8988T (cell line): ENCODE measurements at places on chromosomes 11 and 22.
A peak's percentile ranks its signal among the peaks of the same experiment; 100 is the strongest.

DNA sequence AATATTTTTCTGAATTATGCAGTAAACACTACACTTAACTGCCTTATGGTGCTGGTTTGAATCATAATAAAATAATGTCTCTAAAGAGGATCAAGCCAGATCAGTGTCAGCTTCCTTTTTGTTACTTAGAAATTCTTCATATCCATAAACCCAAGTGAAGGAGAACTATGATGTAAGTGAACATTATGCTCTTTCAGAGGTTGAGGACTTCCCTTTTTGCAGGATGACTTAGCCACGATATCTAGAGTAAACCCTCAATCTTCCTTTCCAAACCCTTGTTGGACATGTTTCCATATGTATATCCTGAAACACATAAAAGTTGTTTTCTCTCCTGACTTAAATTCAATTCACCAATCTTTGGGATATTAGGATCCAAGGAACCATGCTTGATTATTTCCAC, 19.1 kb downstream of the OR8D1 start:
- no peak for DNase-seq

GRCh38 chr22:35746946-35747703, 29.5 kb downstream of the APOL5 start:
- DNase-seq, result no peak

DNA sequence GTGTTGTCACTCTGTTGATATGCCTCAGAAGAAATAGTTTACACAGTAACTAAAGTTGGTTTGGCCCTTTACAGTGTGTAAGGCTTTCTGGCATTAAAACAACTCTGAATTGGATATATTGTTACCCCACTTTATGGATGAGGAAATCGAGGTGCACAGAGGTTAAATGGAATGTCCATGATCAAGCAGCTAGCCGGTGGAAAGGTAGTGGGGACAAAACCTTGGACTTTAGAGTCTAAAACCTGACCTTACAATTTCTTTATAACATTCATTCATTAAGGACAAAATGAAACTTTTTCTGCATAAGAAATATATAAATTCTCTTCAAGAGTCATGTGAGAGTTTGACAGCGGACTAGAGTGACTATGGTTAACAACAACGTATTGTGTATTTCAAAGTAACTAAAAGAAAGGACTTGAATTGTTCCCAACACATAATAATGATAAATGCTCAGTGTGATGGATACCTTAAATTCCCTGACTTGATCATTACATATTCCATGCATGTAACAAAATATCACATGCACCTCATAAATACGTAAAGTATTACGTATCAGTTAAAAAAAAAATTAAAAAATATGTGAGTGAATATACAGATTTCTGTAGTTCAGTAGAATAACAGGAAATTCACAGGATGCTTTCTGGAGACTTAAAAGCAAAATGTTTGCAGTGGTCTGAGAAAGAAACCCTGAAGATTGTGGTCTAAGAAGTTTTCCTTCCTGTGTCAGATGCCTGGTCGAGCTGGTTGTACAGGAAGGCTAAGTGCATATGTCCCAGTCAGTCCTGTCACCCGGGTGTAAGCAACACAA, 51.0 kb downstream of the TEAD1 start:
- no peak for DNase-seq

DNA sequence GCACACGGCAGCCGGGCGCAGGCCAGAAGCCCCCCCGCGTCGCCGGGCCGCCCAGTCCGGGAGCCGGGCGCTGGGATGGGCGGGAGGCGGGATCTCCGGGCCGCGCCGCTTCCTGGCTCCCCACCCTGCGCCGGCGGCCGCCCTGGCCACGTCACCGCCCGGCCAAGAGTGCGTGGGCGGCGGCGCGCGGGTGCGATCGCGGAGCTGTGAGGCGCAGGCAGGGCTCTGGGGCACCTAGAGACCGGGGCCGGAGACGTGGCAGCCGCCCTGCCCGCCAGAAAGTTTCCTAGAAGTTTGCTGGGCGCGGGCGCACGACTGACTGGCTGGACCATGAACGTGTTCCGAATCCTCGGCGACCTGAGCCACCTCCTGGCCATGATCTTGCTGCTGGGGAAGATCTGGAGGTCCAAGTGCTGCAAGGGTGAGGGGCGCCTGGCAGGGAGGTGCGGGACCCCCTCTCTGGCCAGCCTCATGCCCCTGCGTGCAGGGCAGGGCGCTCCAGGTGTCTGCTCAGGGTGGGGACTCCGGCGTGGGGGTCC, at the start of gene KDELR3:
Gene KDELR3 (plus strand): TSS at position 193 of the 539 bp plus-strand sequence. CDS start 138 bp downstream, at position 331.
- DNase-seq, result peak; percentile 79

DNA sequence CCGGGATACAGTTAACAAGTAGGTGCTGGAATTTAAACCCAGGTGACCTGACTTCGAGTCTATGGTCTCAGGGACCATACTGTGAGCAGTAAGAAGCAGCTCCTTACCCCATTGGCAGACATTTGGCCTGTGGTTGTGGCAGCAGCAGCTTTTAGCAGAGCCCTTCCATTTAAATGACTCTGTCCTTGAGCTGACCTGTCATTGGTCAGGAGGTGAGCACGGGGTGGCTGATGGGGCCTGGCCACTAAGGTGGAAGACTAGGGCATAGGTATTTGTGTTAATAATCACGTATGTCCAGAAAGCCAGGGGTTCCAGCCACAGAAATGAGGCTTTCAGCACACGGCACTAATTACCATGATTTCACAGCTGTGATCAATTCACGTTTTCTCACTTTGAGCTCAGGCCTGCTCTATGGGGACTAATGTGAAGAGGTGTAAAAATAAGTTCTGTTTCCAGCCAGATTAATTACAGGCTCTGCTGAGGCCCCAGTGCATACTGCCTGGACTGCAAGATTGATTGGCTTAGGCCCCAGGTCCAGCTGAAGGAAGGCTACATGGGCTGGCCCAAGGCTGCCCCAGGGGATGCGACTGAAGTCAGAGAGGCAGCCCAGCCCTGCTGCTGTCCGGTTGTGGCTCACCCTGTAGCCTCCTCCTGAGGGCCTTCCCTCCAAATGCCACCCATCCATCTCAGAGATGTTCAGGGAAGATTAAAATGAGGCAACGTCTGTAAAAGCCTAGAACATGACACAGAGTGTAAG, 76.0 kb downstream of the FDX1 start:
- no peak for DNase-seq

- DNase-seq, result no peak
Measured at GRCh38 chr11:60347084-60347797, 20.2 kb downstream of the MS4A6E start.

DNA sequence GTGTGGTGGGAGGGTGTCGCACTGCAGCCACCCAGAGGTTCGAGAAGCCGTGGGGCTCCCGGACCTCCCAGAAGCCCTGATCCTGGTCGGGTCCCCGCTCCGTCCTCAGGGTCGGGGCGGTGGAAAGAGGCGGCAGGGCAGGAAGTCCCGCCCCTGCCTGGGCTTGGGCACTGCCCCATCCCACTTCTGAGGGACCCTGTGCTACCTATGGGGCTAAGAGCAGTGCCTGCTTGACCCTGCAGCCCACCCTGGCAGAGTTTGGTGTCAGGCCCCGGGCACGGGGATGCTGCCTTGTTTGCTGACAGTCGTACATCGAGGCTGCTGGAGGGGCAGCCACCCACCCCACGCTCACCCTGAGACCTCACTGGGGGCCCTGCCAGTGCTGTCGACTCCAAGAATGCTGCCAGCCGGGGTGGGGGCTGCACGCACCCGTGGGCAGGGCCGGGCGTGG, 19.4 kb downstream of the RNH1 start:
- peak; percentile 42 for DNase-seq

DNA sequence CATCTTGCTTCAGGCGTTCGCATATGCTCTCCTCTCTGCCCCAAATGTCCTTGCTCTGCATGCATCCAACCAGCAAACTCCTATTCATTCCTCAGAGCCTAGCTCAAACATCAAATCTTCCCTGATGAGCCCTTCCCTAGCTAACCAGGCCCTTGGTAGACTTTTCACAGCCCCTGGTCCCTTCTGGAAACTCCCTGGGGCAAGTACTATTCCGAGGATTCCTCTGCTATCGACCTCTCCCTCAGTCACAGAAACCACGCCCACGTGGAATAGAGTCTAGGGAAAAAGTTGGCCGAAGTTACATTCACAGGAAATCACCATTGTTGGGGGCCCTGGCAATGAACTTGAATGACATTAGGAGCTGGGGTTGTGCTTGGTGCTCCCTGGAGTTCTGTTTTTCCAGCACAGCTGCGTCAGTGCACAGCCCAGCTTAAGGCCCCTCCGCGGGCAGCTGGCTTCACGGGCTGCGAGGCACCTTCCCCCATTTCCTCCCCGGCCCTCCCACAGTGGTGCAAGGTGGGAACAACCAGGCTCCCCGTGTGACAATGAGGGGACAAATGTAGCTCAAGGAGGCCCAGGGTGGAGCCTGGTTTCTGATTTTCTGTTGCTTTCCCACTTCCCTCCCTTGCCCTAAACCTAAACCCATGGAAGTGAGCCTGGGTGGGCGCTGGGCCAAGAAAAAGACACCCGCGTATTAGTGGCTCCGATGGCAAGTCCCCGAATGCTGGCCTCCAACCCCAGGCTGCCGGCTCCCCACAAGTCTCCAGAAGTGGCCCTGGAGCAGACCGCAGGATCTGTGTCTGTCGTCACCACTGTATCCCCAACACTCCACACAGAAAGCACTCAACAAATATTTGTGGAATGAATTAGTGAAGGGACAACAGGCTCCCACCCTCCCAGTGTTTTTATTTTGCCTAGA, 4.3 kb upstream of the ATP5MGL start:
- DNase-seq, result no peak

DNA sequence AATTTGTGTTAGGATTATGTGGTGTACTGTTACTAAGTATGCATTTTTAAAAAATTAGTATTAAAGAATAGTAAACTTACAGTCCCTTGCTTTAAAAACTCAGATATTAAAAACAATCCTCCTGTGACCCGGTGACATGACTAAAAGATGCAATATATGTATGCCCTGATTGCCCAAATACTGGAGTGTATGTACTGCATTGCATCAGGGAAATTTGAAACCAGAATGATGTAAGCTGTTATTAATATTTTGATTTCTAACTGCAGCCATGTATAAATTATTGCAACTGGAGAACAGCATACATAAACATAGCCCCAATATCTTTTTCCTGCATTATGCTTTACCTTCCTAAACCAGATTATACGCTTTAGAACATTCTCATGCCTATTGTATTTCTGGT, 3.7 kb upstream of the HSPA8 start:
- DNase-seq, result no peak

DNA sequence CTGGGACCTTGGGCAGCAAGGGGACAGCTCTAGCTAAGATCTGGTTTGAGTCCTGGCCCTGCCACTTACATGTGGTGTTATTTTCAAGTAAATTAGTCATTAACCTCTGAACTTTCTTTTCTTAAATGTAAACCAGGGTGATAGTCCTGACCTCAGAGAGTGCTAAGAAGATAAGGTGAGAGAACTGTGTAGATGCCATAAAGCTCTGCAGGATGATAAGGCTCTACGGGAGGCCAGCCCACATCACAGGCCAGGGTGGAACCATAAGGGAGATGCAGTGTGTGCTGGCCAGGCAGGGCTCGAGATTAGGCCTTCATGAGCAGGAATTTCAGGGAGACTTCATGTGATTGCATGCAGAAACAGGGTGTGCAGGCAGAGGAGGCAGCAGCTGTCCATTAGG, 24.2 kb downstream of the NECTIN1 start:
- no peak for DNase-seq

DNA sequence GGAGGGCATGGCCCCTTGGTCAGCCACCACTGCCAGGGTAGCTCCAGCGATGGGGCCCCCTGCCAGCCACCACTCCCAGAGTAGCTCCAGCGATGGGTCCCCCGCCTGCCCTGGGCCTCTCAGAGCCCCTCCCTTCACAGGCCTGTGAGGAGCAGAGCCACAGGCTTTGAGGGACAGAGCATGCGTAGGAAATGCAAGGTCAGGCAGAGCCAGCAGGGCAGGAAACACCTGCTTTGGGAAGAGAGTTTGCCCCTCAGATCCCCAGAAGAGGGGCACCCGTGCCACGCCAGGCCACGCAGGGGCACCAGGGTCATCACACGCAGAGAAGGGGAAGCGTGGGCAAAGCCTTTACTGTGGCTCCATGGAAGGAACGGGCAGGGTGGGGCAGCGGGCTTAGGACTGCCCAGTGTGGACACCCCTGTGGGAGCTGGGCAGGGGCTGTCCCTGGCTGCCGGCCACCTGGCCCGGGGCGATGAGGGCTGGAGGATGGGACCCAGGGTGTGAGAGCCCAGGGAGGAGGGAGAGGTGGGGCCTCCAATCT, 477.8 kb downstream of the BRD1 start:
- no peak for DNase-seq
